ENCODE measurements at places on chromosomes 7 and 10.
A peak's percentile ranks its signal among the peaks of the same experiment; 100 is the strongest.

- DNase-seq: no peak
Measured at GRCh38 chr7:45064047-45064725, 24.6 kb downstream of the NACAD start.

- DNase-seq: no peak
Measured at GRCh38 chr7:19060761-19061259, 56.6 kb downstream of the TWIST1 start.

- DNase-seq: no peak
Measured at GRCh38 chr10:69051303-69051702, 36.6 kb upstream of the SRGN start.

DNA sequence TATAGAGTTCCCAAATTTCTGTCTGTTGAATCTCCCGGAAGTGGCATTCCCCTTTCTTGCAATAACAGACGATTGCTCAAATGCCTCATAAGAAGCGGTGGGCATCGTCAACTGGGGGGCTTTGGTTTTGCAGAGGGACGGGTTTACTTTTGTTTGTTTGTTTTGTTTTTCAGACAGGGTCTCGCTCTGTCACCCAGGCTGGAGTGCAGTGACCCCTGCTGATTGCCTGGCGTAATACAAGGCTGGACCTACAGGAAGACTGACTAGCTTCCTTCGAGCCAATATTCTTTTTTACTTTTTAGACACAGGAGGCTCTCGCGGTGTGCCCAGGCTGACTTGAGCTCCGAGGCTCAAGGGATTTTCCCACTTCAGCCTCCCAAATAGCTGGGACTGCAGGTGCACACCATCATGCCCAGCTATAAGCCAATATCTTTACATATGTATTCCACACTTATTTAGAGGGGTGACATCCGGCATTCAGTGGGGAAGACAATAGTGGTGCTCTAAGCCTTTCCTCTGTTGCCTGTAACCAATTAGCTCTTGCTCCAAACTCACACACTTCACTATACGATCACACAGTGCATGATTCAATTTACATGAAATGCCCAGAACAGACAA lies 58.1 kb downstream of the FHIP2A start:
- peak; percentile 64 for DNase-seq

- DNase-seq: no peak
Measured at GRCh38 chr10:95125582-95125981, 56.3 kb upstream of the CYP2C8 start.

DNA sequence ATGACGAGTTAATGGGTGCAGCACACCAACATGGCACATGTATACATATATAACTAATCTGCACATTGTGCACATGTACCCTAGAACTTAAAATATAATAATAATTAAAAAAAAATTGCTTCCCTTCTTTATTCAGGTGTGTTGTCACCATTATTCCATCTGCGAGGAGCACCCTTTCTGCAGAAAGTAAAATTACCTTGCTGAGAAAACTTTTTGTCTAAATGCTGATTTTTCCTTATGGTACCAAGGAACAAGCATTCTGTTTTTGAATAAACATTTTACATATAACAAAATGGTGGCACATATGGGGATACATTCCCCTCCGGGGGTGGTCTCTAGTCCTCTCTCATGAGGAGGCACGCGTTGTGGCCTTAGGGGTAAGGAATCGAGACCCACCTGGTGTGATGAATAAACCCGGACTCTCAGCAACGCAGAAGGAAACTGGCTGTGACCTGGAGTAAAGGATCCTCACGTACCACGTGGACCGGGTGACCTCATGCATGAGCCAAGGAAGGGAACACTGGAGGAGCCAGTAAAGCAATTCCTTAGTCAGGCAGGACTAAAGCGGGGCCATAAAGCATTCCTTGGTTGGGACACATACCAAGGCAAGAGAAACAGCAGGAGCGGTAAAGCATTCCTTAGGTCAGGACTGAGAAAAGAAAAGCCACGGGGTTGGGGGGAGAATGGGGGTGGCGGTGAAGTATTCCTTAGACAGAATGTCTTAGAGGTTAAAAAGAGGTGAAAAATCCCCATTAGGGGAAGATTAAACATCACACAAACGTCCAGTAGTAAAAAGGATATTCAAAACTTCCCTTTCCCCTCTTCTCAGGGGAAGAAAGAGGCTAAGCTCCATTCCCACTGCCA lies 20.8 kb upstream of the OPTN start:
- DNase-seq: no peak

- DNase-seq: peak; percentile 45
Measured at GRCh38 chr7:76225379-76225778, 23.7 kb downstream of the SRRM3 start.

- peak; percentile 45 for DNase-seq
Measured at GRCh38 chr7:72405418-72405817, 6.7 kb downstream of the CALN1 start.

DNA sequence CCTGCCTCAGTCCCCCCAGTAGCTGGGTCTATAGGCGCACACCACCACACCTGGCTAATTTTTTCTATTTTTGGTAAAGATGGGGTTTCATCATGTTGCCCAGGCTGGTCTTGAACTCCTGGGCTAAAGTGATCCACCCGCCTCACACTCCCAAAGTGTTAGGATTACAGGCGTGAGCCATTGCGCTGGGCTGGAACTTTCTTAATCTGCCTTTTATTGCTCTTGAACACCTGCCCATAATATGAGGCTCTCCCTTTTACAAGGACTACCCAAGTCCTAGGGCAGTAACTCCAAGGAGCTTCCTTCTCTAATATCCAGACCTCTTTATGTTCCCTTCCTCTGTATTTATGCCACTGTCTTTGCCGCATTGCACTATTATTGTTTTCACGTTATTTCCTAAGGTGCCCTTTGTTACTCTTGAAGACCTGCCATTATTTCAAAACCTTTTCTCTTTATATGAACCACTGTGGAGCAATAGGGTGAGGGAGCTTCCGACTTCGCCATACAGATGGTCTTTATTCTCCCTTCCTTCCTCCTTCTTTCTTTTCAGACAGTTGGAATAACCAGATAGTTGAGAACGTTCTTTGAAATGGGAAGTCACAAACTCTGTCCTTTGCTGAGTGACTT lies 36.3 kb upstream of the TCF7L2 start:
- no peak for DNase-seq

GRCh38 chr10:102661658-102662028 lies 17.4 kb downstream of the TRIM8 start:
- DNase-seq: no peak

- DNase-seq: no peak
Measured at GRCh38 chr10:99457813-99458212, 27.4 kb upstream of the GOT1 start.

DNA sequence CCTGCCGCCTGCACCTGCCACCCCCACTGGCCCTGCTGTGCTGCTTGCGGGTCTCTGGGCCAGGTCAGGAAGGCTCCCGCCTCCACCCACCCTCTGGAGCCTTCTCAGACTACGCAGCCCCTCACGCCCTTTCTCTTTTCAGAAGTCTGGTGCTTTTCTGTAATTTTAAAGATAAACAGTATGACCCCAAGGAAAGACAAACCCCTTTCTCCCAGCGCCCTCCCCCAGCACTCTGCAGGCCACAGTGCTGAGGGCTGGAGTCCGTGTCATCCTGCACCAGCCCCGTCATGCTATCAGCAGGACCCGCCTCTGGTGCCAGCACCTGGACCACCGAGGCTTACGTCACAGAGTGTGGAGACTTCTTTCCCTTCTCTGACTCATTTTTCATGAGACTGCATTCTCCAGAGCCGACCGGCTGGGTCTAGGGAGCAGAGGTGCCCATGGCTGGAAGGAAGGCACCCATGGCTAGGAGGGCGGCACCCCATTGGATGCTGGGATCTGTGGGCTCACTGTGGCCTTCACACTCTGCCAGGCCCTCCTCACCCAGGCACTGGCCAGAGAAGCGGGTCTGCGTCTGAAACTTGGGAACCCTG lies 53.4 kb downstream of the CFAP46 start:
- DNase-seq: no peak

DNA sequence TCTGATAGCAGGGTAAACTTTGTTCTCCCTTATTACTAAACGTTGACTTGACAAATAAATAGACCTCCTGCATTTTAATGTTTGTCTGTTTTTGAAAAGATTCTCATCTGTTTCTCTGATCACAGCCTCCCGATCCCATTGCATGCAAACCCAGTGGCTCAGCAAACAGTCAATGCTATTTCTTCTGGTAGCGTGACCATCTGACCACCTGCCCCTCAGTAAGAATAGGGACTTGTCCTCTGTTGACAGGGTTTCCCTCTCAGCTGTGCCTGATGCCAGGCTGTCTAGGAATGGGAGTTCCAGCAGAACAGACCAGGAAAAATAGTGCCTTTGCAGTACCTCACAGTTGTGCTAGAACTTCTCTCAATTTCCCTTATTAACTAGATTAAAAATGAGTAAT lies 40.7 kb upstream of the EBLN1 start:
- no peak for DNase-seq

DNA sequence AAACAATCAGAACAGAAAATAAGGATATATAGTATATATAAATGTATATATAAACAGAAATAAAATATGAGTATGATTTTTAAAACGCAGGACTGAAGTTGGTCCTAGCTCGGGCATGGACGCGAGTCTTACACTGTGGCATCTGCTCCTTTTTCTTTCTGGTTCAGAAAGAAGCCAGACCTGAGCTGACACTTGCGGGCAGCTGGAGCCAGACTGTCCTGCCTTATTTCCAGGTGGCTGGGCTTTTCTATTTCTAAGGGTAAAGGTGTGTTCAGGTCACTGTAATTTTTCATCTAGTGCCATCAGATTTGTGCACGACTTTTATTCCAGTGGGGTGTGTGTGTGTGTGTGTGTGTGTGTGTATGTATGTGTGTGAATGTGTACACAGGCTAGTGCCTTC lies 166.4 kb downstream of the GALNT17 start:
- DNase-seq: no peak

GRCh38 chr10:8254350-8254749 lies 199.9 kb downstream of the GATA3 start:
- no peak for DNase-seq

GRCh38 chr7:157839226-157839625 lies 502.4 kb downstream of the DNAJB6 start:
- no peak for DNase-seq

DNA sequence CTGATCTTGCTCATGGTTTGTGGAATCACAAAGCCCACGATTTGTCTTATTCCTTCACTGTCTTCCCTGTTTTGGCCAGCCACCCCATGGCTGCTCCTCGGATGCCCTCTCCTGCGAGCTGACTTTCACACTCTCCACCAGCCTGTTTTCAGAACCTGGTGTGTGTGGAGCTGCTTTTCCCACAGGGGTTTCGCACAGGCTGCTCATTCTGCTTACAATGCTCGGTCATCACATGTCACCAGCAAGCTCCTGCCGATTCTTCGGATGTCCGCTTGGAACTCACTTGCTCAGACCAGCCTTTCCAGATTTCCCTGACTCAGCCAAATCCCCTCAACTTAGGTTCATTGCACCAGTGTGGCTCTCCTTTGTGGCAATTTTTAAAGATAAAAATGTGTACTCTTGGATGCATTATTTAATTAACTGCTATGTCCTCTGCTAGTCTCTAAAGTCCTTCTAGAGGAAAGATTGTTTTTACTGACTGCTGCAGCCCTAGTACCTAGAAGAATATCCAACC lies 1018.6 kb upstream of the LRRTM3 start:
- DNase-seq: no peak

GRCh38 chr7:130240240-130240639 lies 26.4 kb upstream of the CPA2 start:
- DNase-seq: no peak

DNA sequence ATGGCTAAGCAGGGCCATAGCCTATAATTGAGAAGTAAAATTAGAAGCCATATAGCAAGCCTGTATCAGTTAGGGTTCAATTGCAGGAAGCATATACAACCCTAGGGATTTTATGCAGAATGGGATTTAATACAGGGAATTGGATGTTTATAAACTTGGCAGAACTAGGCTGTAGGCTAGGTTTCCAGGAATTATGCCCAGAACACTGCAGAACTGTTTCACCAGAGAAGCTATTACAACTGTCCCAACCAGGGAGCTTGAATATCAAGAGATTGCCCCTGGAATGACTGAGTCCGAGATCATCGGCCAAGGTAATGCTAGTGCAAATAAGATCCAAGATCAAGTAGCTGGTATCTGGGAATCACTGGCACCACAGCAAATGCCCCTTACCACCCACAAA lies 64.0 kb downstream of the PRR15 start:
- no peak for DNase-seq

- DNase-seq: no peak
Measured at GRCh38 chr10:29841724-29842649, 207.2 kb upstream of the SVIL start.
